A549 treated with dexamethasone at 1 μM for 4 hours (cell line): ENCODE measurements at places on chromosomes 11 and 22. TPM values are rescaled to one million over a fixed set of nuclear protein-coding genes. Genes with fewer than 3 reads are reported as not detected.

The PKNOX2 gene
- total RNA-seq: 0.05 TPM in 1 of 5 replicates, not detected in the others

The UBQLN3 gene
- not detected in 5 replicates for total RNA-seq

The WBP2NL gene
- total RNA-seq: 0.07 to 0.08 TPM in 2 of 5 replicates, not detected in the others

The NRGN gene
- 6.4 to 13.1 TPM (median 11.8 TPM) in 5 replicates for total RNA-seq

The PTGDR2 gene
- total RNA-seq: 0.05 to 0.14 TPM (median 0.10 TPM) in 5 replicates

The ALX4 gene
- total RNA-seq: 1.2 to 2.2 TPM (median 2.0 TPM) in 5 replicates

The YPEL4 gene
- 0.10 to 0.34 TPM (median 0.25 TPM) in 5 replicates for total RNA-seq

The TRIM51 gene
- not detected in 5 replicates for total RNA-seq

The PPP6R3 gene
- total RNA-seq: 48.6 to 67.3 TPM (median 65.7 TPM) in 5 replicates

The XKR3 gene
- not detected in 5 replicates for total RNA-seq

The IL18 gene
- total RNA-seq: 75.9 to 94.3 TPM (median 87.5 TPM) in 5 replicates

The ANO1 gene
- total RNA-seq: 2.6 to 4.4 TPM (median 3.9 TPM) in 5 replicates

The SLC6A5 gene
- total RNA-seq: not detected in 5 replicates

The OR4D6 gene
- not detected in 5 replicates for total RNA-seq

The PHLDA2 gene
- 85.5 to 120 TPM (median 111 TPM) in 5 replicates for total RNA-seq

The PHOX2A gene
- total RNA-seq: not detected in 5 replicates

The SHANK3 gene
- total RNA-seq: 2.5 to 5.6 TPM (median 4.2 TPM) in 5 replicates

The PHETA2 gene
- not detected in 5 replicates for total RNA-seq

The MMP10 gene
- total RNA-seq: 0.53 to 1.6 TPM (median 0.87 TPM) in 5 replicates

The POLDIP3 gene
- 35.4 to 41.4 TPM (median 39.9 TPM) in 5 replicates for total RNA-seq

The BTBD18 gene
- 0.06 TPM in 1 of 5 replicates, not detected in the others for total RNA-seq

The PITPNM1 gene
- 21.8 to 40.9 TPM (median 38.0 TPM) in 5 replicates for total RNA-seq

The CRACR2B gene
- 5.0 to 6.6 TPM (median 6.1 TPM) in 5 replicates for total RNA-seq

The CDCA5 gene
- total RNA-seq: 64.4 to 77.1 TPM (median 72.9 TPM) in 5 replicates

The MYH9 gene
- 131 to 201 TPM (median 188 TPM) in 5 replicates for total RNA-seq

The OR52E1 gene
- total RNA-seq: not detected in 5 replicates

The UPK3A gene
- total RNA-seq: not detected in 5 replicates

The EML3 gene
- total RNA-seq: 18.3 to 23.6 TPM (median 20.4 TPM) in 5 replicates

The MS4A15 gene
- total RNA-seq: not detected in 5 replicates

The TLCD5 gene
- 5.0 to 6.4 TPM (median 6.2 TPM) in 5 replicates for total RNA-seq

The FAT3 gene
- total RNA-seq: 0.26 to 0.96 TPM (median 0.65 TPM) in 5 replicates
